Posterior cingulate gyrus (tissue), 11 donors: ENCODE measurements at places on chromosomes 5 and 9.

DNA sequence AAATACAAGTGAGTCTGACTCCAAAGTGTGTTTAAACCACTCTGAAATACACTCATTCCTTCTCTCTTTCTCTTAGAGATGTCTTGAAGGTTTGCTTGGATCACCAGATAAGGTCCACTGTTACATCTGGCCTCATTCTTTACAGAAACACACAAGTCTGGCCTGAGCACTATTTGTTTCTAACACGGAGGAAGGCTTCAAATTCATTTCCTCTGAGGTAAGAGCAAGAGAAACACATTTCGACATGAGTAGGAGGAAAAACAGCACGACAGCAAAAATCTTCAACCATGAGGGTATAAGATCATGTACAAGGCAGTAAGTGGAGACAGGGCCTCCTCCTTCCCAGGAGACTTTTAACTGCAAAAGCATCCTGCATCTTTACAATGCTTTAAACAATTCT is 8.0 kb downstream of the SIL1 start:
- no peak for DNase-seq

- no peak for DNase-seq
Measured at GRCh38 chr9:7089406-7090193, 331.8 kb downstream of the KDM4C start.

GRCh38 chr9:6049798-6050197 is 34.4 kb upstream of the RANBP6 start:
- DNase-seq = no peak

- no peak for DNase-seq
Measured at GRCh38 chr9:137228506-137228967, 1.2 kb downstream of the RNF224 start.

DNA sequence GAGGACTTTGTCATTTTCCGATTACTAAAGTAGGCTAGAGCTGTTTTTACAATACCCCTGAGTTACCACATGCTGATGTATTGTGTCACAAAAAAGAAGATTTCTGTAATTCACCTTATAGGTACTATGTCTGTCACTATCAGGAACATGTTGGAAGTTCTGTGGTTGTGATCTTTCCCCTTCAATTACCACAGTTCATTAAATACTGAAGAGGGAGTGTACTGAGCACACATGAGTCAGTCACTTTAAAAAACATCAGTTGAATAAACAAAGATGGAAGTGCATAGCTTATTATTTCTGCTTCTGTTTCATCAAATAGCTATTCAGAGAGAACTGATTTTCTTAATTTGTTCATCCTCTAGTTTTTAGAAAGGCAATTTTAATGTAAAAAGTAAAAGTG is 31.7 kb downstream of the AP3S1 start:
- DNase-seq = no peak

GRCh38 chr5:81422671-81423070 is 28.7 kb upstream of the ACOT12 start:
- DNase-seq = no peak

- DNase-seq = no peak
Measured at GRCh38 chr5:56803025-56803424, 12.3 kb upstream of the MAP3K1 start.

- DNase-seq = no peak
Measured at GRCh38 chr5:124698770-124699169, 47.7 kb downstream of the ZNF608 start.

- DNase-seq = no peak
Measured at GRCh38 chr5:72507231-72507906, at the start of gene ZNF366. TSS of gene ZNF366 (minus strand) at chr5:72507410. CDS start at chr5:72461496, 45,914 bp downstream.

- no peak for DNase-seq
Measured at GRCh38 chr5:32383065-32383464, 61.5 kb downstream of the ZFR start.

- no peak for DNase-seq
Measured at GRCh38 chr5:6446626-6447309, 1.9 kb upstream of the UBE2QL1 start.

- no peak for DNase-seq
Measured at GRCh38 chr5:15463231-15463980, 36.6 kb upstream of the FBXL7 start.

- DNase-seq = no peak
Measured at GRCh38 chr5:10355071-10355889, 1.8 kb downstream of the MARCHF6 start.
